Stimulated activated memory B cell treated with anti-CD40 and anti-IgM and Interleukin-4, amounts not matched to agents 10 μg/mL and 1 μg/mL and 100 μg/mL, for 72 hours (primary cell): ENCODE measurements at places on chromosomes 2 and 18.

GRCh38 chr2:202133909-202134265 lies 60.8 kb downstream of the KIAA2012 start:
- ATAC-seq: no peak

DNA sequence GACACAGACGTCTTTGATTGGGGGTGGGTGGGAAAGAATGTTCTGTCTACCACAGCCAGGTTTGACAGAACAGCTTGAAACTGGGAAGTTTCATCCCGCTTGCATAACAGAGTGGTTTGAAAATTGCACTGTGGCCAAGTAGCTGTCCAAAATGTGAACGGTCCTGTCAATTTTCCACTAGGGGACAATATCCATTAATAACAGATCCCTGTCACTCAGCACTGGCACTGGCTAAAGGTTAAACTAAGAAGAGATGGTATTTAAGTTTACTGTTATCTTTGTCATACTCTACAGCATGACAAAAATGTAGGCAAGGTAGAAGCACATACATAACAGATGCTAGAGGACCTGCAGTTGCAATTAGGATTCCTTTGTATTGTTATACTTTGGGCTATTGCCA lies 55.6 kb upstream of the ACMSD start:
- ATAC-seq: peak; percentile 45

- ATAC-seq: no peak
These were observed 393.1 kb upstream of the KLHL29 start for GRCh38 chr2:22991844-22992243.

DNA sequence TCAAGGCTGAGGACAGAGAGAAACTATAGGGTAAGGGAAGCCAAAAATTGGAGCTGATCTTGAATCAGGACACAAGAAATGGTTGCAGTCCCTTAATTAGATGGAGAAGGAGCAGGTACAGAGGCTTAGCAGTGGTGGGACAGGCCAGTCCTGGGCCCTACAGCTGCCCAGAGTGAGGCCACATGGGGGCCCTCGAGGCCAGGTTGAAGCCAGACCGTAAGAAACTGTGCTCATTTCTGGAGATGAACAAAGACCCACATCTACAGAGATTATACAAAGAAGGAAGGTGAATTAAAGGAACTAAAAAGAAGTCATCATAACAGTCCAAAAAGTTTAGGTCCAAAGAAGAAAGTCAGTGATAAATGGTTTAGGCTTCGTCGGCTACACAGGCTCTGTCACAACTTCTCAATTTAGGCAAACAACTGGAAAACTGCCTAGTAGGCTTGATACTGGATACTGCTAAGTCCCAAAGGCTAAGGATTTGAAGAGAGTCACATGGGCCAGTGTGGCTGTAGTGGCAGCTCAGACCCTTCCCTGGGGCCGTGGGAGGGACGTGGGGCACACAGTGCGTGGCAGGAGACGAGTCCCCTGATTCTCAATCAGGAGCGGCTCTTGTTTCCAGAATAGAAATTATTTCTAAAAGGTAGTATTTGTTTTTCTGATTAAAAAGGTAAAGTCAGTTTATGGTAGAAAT lies 50.4 kb upstream of the CNGA3 start:
- ATAC-seq: no peak

GRCh38 chr2:111100765-111101162 lies 19.9 kb upstream of the BCL2L11 start:
- ATAC-seq: peak; percentile 89

GRCh38 chr2:107685421-107685986 lies 141.2 kb upstream of the RGPD4 start:
- no peak for ATAC-seq

- ATAC-seq: no peak
These were observed 6.7 kb downstream of the PASK start for GRCh38 chr2:241142593-241142992.

- ATAC-seq: no peak
These were observed 282.5 kb downstream of the CLIP4 start for GRCh38 chr2:29397713-29398112.

- ATAC-seq: no peak
These were observed 20.8 kb upstream of the VIT start for GRCh38 chr2:36675579-36676282.

- no peak for ATAC-seq
These were observed 341.5 kb upstream of the PKDCC start for GRCh38 chr2:41706286-41706685.

GRCh38 chr18:36380173-36380827 lies 82.8 kb downstream of the FHOD3 start:
- no peak for ATAC-seq

DNA sequence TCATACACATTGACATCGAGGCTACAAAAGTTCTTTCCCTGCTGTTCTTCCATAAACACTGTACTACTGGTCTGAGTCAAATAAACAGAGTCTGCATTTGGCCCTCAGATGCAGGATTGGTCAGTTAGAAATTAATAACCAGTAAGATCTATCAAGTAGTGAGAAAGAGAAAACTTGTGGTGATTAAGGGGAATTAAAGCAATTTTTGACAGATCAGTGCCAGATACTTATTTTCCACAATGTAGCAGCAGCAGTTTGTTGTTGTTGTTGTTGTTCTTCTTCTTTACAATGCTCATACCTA lies 85.0 kb downstream of the IKZF2 start:
- ATAC-seq: no peak

- no peak for ATAC-seq
These were observed 246.9 kb downstream of the NDUFA10 start for GRCh38 chr2:239778042-239778851.
